ENCODE measurements at places on chromosomes 5 and 9.

- no peak for DNase-seq
These were observed 269.4 kb upstream of the PANK3 start for GRCh38 chr5:168848569-168848968.

GRCh38 chr5:142248853-142249462 is 75.9 kb downstream of the SPRY4 start:
- DNase-seq: no peak

GRCh38 chr5:79961716-79962574 is 29.1 kb downstream of the MTX3 start:
- no peak for DNase-seq

- DNase-seq: no peak
These were observed 30.8 kb downstream of the GLRX start for GRCh38 chr5:95791751-95792150.

- DNase-seq: no peak
These were observed 389.0 kb upstream of the BRINP1 start for GRCh38 chr9:119758241-119758640.

DNA sequence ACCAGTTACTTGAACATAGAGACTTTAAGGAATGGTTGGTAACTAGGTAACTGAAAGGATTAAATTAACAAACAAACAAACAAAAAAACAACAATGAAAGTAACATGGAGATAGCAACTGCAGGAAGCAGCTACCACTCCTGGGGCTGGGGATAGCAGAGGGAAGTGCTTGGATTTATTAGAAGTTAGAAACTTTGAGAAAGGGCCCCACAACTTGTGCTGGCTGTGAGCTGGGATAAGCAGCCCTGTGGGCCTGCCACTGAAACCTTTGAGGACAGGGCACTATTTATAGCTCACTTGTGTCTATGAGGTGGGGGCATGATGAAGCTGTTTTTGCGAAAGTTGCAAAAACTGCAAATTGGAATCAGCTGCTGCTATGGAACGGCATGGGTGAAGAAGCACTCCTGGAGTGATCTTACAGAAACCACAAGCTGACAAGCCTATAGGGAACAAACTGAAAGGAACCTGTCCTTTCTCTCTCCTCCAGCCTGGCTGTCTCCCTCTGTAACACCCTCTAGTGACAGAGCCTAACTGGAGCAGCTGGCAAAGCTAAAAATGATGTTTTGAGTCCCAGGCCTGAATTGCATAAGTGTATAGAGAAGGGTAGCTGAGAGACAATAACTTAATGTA is 91.4 kb upstream of the RANBP6 start:
- DNase-seq: peak; percentile 11

- DNase-seq: no peak
These were observed 80.1 kb upstream of the PLPP6 start for GRCh38 chr9:4581861-4582565.

GRCh38 chr5:172065431-172066065 is 59.1 kb upstream of the FBXW11 start:
- DNase-seq: no peak

DNA sequence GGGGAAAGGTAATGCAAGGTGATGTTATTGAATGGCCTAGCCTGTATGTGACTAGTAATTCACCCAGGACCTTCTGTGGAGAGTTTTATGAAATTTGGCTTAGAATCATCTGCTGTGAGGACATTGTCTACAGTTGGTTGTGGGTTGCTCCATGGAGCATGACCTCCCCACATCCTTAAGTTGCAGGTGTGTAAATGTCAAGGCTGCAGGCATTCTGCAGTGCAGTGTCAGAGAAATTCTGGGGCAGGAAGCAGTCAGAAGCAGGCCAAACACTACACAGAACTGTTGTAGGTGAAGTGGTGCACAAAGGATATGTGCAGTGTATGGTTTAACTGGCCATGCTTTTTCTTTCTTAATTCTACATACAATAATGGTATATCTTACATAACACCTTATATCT is 588.3 kb downstream of the EBF1 start:
- DNase-seq: no peak

DNA sequence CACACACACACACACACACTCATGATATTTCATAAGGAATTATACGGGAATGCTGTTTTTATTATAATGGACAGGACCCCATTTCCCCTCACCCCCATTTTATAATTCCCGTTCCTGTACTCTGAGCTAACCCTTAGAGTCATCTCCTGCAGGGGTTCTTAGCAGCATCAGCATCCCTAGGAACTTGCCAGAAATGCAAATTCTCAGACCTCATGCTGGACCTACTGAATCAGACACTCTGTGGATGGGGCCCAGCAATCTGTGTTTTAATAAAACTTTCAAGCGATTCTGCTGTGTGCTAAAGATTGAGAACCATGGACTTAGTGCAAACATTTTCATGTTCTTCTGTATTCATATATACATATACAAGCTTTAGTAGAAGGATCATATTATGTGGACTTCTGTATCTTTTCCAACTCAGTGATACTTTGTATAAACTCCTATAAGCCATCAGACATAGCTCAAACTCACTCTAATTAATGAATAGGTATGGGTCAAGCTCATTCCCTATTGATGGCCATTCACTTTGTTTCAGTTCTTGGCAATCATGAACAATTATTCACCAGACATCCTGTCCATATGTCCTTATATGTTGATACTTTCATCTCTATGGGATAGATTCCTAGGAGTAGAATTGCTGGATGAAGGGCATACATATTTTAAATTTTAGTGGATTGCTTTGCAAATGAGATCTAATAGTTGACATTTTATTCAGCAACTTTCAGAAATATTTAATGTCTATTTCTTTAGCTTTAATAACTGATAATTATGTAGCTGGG is 65.5 kb downstream of the ARHGEF28 start:
- DNase-seq: no peak

DNA sequence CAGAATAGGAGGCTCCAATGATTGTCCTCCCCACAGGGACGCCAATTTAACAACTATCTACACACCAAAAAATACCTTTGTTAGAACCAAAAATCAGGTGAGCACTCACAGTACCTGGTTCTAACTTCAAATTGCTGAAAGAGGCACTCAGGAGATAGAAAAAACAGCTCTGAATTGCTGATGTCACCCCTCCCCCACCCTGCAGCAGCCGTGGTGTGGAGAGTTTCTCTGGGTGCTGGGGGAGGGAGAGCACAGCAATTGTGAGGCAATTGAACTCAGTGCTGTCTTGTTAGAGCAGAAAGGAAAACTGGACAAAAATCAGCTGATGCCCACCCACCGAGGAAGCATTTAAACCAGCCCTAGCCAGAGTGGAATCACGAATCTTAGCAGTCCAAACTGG is 41.8 kb downstream of the TNFSF8 start:
- DNase-seq: peak; percentile 38

- DNase-seq: no peak
These were observed 307.7 kb downstream of the ADGRV1 start for GRCh38 chr5:90866333-90866732.

GRCh38 chr9:85004818-85005413 is 335.4 kb downstream of the NTRK2 start:
- DNase-seq: no peak

GRCh38 chr9:14924230-14925219 is 14.3 kb upstream of the FREM1 start:
- DNase-seq: no peak

GRCh38 chr5:111472096-111472495 is 40.2 kb downstream of the STARD4 start:
- no peak for DNase-seq

DNA sequence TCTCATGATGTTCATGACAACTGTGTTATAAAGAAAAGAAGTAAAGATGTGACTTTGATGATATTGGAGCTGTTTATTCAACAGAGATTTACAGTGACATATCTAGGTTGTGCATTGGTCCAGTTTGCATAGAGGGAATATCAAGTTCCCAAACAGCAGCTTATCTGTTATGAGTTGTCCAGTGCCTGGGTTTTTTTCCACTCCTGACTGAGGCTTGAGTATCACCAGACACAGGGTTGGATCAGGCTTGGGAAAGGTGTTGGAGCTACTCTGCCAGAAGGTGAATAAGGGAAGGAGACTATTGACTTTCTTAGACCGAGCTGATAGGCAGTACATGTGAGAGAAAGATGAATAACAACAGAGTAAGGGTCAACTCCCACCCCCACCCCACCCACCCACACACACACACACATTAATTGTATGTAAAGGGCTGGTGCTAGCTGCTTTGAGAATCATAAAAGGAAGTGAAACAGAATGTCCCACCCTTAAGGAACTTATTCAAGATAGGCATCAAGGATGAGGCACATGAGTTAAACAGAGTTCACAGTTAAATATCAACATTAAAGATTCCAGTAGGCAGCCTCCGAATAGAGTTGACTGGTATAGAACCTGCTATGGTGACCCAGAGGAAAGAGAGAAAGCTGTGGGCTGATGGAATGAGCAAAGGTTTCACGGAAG is 33.0 kb upstream of the RASGRF2 start:
- DNase-seq: no peak

GRCh38 chr9:81474125-81474524 is 215.2 kb downstream of the TLE1 start:
- DNase-seq: no peak

DNA sequence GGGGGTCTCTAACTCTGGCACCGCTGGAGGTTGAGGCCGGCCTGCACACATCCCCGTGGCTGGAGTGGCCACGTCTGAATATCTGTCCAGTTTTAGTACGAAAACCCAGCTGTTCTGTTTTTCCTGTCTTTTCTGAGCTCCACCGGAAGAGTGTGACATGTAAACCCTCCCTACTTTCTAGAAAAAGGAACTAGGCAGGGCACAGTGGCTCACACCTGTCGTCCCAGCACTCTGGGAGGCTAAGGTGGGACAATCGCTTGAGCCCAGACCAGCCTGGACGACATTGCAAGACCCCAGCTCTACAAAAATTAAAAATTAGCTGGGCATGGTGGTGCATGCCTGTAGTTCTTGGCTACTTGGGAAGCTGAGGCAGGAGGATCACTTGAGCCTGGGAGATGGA is 8.2 kb upstream of the PHYKPL start:
- DNase-seq: no peak

- no peak for DNase-seq
These were observed 121.5 kb downstream of the HMHB1 start for GRCh38 chr5:143933451-143933850.

DNA sequence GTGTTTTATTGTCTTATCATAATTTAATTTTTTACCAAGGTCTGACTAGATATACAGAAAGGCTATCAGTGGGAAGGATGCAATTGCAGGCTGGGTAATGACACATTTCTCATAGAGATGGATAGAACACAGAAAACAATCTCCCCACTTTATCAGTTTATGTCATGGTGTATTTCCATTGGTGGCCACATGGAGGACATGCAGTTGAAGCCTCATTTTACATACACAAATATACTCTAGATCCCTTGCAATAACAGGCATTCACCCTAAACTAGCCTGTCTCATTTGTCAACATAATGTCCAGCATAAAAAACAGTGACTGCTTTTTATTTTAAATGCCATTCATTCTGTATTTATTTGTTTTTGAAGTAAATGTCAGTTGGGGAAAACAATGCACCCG is 526.3 kb downstream of the GABRG2 start:
- no peak for DNase-seq

- DNase-seq: peak; percentile 36
These were observed 55.3 kb downstream of the ERAP1 start for GRCh38 chr5:96752341-96753016.

GRCh38 chr5:56251918-56252553 is 18.9 kb upstream of the ANKRD55 start:
- no peak for DNase-seq

- DNase-seq: peak; percentile 85
These were observed 1.0 kb downstream of the FOXE1 start for GRCh38 chr9:97853844-97854695.

DNA sequence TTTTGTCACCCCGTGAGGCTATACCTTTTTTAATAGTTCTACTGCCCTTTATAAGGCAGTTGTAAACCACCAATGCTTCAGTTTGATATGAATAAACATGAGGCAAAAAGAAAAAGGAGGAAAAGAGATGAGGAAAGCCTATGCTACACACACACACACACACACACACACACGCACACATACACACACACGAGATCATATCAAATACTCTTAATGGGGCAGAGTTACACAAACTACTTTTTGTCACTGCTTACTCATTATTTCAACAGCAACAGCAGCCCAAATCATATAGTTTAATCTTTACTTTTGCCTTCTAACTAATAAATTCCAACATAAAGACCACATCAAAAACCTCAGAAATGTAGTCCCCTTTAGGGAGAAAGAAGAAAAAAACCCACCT is 116.8 kb upstream of the PAM start:
- no peak for DNase-seq

- DNase-seq: peak; percentile 63
These were observed 185.3 kb downstream of the MAPKAP1 start for GRCh38 chr9:125521462-125522327.

DNA sequence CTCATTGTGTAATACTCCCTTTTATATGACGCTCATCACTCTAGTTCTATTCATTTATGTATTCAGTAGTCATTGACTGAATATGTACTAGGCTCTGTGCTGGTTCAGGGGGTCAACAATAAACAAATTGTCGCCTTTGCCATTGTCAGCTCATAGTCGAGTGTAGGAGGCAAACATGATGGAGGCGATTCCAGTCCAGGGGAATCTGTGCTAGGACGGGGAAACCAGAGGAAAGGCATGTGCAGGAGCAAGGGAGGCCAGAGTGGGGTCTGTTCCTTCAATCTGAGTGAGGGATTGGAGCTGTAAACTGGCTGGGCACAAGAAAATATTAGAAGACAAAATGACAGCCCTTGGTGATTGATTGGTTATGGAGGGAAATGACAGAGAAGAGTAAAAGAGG is 83.9 kb downstream of the ANGPTL2 start:
- DNase-seq: no peak

- DNase-seq: no peak
These were observed 49.3 kb downstream of the DNAJC21 start for GRCh38 chr5:34978681-34979080.

- no peak for DNase-seq
These were observed 179.3 kb downstream of the CTNND2 start for GRCh38 chr5:11724940-11725339.

DNA sequence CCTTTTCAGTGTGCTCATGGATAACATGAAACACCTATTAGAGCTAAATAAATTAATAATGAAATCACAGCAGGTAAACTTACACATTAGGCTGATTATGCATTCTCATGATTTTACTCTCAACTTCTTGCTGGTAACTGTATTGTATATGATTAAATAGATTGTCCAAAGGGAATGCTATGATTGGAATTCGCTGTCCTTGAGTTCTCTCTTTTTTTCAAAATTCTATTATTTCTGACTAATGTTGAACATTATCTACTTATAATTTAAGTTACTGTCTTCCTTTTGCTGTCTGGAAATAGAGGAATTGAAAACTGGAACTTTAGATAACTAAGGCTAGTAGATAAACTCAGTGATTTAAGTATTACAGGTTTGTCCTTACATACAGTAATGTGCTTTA is 13.1 kb downstream of the CENPH start:
- no peak for DNase-seq

All from activated CD4-positive, alpha-beta T cell treated with anti-CD3 and anti-CD28 coated beads for 36 hours (primary cell).